Hematopoietic multipotent progenitor cell (in vitro differentiated cells): ENCODE measurements at places on chromosomes 5 and 9. TPM values are rescaled to one million over a fixed set of nuclear protein-coding genes. Genes with fewer than 3 reads are reported as not detected.

- DNase-seq: no peak
Measured at GRCh38 chr5:77644371-77645157, 6.1 kb upstream of the OTP start.

GRCh38 chr5:76204713-76205112 is 121.5 kb downstream of the SV2C start:
- DNase-seq: no peak

DNA sequence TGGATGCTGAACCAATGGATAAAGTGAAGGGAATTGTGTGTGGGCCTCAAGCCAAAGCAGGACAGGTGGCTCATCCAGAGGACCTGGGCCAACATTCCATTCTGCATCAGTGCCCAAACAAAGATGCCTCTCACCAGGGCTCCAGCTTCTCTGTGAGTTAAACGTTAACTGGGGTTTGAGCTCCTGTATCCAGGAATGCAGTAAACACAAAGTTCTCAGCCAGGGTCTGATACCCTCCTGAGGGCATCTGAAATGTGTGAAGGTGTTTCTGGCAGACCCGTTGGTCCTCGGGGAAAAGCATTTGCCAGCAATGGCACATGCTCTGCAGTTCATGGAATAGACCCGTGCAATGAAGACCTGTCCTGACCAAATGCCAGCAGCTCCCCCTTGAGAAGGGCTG is 33.9 kb upstream of the AOPEP start:
- no peak for DNase-seq

DNA sequence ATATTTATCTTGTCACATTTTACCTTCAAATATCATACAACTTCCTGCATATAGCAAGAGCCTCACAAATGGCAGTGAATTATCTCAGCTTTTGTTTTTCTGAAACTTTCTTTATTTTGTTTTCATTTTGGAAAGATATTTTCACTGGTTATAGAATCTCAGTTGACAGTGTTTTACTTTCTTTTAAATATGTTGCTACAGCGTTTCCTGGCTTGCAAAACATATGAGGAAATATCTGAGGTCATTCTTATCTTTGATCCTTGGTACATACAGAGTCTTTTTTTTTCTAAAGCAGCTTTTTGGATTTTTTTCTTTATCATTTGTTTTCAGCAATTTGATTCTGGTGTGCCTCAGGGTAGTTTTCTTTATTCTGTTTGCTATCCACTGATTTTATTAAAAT is 77.6 kb upstream of the CEP78 start:
- DNase-seq: no peak

DNA sequence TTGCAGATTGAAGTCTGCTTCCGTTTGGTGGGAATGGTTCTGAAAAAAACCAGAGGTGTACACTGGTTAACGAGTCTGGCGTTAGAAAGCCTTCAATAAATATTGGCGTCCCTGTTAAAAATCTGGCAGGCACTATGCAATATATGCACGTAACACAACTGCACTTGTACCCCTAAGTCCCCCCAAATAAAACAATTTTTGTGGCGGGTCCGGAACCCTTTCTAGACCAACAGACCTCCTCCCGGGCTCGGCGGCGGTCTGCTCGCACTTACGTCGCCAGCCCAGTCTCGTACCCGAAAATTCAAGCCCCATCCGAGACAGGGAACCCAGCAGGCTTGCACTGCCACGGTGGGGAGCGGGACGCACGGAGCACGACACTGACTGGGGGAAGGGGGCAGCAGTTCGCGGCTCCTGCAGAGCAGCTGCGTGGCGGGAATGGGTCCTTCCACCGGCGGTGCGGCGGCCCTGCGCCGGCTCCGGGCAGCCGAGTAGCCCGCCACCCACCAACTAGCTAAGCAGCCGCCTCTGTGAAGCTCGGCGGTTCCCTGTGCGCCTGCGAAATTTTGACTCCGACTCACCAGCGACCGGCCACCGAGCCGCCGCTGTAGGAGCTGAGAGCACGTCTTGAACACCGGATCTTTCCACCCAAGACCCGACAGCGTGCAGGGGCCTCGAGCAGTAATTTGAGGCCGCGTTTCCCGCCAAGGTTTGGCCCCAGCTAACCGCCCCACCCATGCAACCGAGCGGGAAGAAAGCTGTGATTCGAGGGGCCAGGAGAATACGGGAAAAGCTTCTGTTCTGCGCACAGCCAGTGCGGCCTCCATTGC is 3.9 kb downstream of the MCIDAS start:
- DNase-seq: peak; percentile 25

DNA sequence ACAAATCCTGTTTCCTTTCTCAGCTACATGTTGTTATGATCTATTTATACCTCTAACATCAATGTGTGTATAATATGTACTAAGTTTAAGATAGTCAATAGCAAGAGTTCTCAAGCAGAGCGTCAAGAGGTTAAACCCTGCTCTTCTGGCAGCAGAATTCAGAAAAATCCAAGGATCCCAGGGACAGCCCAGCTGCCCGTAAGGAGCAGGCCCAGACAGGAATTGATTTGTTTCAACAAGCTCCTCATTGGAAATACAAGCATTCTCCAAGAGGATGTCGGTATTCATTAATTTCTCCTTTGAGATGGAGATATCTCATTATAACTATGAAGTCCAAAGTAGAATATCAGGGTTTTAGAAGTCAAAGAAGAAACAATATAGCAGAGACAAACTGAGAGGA is 14.9 kb downstream of the EFNA5 start:
- no peak for DNase-seq

DNA sequence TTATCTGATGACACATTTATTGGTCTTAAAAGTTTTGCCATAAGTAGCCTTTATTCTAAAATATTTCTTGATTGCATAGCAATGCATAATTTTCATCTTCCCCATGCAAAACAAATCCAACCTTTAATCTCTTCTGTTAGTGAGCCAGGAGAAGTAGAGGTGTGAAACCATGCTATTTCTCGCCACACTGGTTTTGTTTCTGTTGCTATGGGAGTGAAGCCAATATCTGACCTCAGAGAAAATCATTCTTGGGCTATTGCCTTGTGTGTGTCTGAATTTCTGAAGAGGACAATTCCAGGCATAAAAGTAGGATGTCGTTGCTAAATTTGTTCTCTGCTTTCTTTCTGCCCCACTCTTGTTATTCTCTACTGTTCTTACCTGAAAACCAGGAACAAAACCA is 183.6 kb downstream of the PTTG1 start:
- no peak for DNase-seq

- no peak for DNase-seq
Measured at GRCh38 chr9:136623842-136624183, 38.9 kb upstream of the EGFL7 start.

GRCh38 chr9:121289772-121290370 is 21.9 kb downstream of the GSN start:
- no peak for DNase-seq

DNA sequence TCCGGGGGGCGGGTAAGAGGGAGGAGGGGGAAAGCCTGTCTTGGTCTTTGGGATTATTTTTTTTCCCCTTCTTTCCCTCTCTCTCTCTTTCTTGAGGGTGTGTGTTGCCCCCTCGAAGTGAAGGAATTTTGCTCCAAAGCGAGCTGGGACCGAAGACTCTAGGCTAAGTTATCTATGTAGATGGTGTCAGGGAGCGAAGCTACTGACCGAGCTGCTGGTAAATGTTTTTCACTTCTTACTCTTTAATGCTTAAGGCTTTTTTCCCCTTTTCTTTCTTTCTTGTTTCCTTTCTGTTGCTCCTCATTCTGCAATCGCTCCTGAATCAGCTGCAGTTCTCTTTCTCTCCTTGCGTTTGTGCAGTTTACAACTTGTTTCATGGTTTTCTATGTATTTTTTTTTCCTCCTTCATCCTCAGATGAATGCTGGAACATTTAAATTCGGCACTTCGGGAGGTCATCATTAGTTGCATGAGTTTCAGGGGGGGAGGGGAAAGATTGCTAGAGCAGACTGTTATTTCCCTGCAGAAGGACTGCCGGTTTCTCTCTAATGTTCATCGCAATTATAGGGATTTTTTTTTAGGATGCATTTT is 1312.0 kb upstream of the WWC1 start:
- DNase-seq: no peak

- no peak for DNase-seq
Measured at GRCh38 chr9:108921200-108921599, 12.7 kb downstream of the ELP1 start.

- no peak for DNase-seq
Measured at GRCh38 chr5:86500947-86501346, 116.8 kb upstream of the COX7C start.

DNA sequence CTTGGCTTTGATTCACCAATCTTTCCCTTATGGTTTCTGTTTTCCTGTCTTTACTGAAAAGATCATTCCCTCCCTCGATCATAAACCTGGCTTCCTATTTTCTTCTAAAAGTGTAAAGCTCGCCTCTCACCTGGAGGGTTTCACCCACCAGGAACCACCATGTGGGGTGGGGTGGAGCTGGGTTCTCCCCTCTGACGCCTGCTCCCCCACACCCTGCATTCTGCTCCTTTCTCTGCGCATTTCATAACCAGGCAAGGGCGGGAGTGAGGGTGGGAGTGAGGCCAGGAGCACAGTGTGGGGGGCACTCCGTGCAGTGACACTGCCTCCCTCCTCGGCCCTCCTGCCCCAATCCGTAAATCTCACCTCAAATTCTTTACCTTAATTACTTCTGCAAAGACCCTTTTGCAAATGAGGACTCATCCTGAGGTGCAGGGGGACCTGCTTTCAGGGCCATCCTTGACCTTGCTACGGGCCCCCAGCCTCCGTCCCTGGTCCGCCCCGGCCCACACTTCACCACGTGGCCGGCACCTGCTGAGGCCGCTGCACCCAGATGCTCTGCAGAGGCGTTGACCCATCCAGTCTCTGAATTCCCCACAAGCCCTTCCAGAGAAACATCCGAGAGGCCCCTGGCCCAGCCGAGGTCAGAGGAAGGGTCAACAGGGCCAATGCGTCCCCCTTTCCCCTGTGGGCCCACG is 59.3 kb downstream of the KCNT1 start:
- DNase-seq: no peak

DNA sequence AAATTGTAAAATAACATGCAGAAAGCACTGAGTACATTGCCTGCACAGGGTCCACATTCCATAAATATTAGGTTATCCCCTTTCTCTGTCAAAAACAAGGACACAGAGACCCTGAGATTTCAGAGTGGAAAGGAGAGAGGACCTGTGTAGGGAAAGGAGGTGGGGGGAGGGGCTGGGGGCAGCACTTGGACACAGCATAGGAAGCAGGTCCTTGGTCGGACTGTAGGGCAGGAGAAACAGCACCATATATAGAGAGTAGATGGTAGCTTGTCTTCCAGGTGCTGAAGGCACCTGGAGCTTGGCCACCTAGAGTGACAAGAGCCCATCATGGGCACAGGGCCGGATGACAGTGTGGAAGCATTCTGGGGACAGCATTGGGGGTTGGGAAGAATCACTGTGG is 2.4 kb downstream of the TPM2 start:
- no peak for DNase-seq

GRCh38 chr5:140221697-140222223 is 46.8 kb downstream of the CYSTM1 start:
- DNase-seq: no peak

DNA sequence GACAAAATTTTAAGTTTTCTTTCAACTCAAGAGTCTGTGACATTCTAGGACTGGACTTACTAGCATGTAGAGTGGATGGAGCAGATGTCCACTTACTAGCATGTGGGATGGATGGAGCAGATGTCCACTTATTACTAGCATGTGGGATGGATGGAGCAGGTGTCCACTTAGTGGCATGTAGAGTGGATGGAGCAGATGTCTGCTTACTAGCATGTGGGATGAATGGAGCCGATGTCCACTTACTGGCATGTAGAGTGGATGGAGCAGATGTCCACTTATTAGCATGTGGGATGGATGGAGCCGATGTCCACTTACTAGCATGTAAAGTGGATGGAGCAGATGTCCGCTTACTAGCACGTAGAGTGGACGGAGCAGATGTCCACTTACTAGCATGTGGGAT is 2.4 kb downstream of the SLC36A1 start:
- no peak for DNase-seq

SV2C gene
- under 0.01 TPM for total RNA-seq

FAM78A gene
- total RNA-seq: 70.3 TPM

SLC36A2 gene
- under 0.01 TPM for total RNA-seq

ANKRD34B gene
- under 0.01 TPM for total RNA-seq

TOR2A gene
- total RNA-seq: 15.9 TPM

SUSD3 gene
- 28.0 TPM for total RNA-seq

NME5 gene
- total RNA-seq: 0.27 TPM

BNC2 gene
- under 0.01 TPM for total RNA-seq

ARL14EPL gene
- total RNA-seq: not detected

TERT gene
- 1.1 TPM for total RNA-seq

C9orf153 gene
- total RNA-seq: 0.81 TPM

DEPDC1B gene
- 3.8 TPM for total RNA-seq

PPP2R2B gene
- total RNA-seq: 1.6 TPM

OSMR gene
- under 0.01 TPM for total RNA-seq

SPATA31D4 gene
- total RNA-seq: not detected
